ENCODE measurements at places on chromosomes 16 and 17.

DNA sequence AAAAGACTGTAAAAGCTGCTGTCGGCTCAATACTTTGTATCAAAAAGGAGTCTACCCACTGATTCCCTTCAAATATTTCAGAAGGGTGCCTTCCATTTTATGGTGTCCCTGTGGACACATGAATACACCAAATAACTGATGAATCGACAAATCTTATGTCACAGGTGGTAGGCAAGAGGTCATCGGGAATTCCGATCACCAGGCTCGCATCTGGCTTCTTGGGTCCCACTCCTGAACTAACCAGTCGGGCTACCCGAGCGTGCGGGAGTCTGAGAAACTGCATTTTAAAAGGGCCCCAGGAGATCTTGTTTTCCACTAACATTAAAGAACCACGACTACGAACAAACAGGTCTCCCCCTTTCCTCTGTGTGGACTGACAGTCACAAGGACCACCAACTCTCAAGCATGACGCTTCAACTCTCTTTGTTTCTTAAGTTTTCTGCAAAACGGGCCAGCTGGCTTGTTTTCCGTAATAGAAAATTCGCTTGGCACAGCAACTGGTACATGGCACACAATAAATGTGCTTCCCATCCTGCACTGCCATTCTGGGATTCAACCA lies 873 bp downstream of the PSME3IP1 start:
- DNase-seq: no peak

GRCh38 chr17:78237401-78238012 lies 6.1 kb downstream of the TMEM235 start:
- DNase-seq: no peak

GRCh38 chr16:79370736-79371135 lies 229.8 kb downstream of the MAF start:
- DNase-seq: no peak

DNA sequence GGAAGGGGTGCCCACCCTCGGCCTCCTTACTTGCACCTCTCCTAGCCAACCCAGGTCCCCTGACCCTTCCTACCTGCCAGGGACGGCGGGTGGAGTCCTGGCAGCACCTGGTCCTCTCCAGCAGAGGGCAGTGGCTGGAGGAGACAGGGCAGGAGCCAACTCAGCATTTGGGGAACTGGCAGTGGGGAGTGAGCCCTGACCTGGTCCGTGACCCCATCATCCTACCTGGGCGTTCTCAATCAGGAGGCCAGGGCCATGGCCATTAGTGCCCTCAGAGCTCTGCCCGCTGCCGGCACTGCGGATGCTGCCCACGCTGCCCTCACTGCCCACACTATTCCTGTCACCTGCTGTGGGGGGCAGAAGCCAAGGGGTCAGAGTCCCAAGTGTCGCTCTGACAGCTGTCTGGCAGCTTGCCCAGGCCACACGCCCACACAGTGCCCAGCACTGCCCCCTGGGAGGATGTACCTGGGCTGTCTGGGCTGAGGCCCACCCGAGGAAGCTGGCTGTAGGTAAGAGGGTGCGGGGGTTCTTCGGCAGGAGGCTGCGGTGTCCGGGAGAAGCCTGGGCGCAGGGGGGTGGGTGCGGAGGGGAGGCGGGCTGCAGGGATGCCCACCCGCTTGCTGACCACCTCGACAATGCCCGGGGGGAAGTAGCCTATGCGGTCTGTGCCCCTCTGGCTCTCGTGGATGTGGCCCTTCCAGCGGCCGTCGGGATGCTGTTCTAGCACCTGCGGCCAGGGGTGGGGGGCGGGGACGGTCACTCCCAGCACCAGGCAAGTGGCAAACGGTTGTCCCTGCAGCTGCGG lies 10.8 kb downstream of the CASKIN2 start:
- DNase-seq: peak; percentile 31

GRCh38 chr17:78624324-78625151 lies 47.3 kb upstream of the DNAH17 start:
- no peak for DNase-seq

- no peak for DNase-seq
Observed at GRCh38 chr16:75701361-75701760, at the start of gene DUXB. DUXB (minus strand) TSS chr16:75701461; CDS start chr16:75701418, 43 bp downstream.

DNA sequence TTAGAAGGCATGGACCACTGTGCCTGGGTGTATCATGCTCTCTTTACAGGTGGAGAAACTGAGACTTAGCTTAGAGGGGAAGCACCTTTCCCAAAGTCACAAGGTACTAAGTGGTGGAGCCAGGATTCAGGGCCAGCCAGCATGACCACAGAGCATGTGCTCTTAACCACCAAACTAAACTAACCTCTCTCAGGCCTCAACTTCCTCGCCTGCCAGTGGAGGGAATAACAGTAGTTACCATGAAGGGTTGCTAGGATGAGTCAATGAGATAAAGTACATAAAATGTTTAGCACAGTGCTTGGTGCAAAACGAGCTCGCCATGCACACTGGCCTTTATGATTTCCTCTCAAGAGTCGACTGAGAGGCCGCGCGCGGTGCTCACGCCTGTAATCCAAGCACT lies 6.4 kb upstream of the MYO1C start:
- no peak for DNase-seq

DNA sequence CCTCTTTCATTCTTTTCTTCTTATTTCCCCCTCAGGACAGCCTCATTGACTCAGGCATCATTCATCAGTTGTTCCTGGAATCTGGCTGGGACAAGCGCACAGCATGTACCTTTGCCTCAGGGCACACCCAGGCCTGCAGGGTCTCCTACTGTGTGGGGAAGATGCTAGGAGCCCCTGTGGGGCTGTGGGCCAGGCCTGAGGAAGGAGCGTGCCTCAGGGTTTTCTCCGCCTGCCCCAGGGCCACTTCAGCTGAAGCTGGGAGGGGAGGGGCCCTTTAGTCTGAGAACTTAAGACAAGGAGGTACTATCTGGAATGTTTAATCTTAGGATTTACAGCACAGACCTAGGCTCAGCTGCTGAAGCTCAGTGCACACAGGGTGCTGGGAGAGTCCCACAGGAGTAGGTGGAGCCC lies 7.9 kb downstream of the ELMO3 start:
- DNase-seq: no peak

DNA sequence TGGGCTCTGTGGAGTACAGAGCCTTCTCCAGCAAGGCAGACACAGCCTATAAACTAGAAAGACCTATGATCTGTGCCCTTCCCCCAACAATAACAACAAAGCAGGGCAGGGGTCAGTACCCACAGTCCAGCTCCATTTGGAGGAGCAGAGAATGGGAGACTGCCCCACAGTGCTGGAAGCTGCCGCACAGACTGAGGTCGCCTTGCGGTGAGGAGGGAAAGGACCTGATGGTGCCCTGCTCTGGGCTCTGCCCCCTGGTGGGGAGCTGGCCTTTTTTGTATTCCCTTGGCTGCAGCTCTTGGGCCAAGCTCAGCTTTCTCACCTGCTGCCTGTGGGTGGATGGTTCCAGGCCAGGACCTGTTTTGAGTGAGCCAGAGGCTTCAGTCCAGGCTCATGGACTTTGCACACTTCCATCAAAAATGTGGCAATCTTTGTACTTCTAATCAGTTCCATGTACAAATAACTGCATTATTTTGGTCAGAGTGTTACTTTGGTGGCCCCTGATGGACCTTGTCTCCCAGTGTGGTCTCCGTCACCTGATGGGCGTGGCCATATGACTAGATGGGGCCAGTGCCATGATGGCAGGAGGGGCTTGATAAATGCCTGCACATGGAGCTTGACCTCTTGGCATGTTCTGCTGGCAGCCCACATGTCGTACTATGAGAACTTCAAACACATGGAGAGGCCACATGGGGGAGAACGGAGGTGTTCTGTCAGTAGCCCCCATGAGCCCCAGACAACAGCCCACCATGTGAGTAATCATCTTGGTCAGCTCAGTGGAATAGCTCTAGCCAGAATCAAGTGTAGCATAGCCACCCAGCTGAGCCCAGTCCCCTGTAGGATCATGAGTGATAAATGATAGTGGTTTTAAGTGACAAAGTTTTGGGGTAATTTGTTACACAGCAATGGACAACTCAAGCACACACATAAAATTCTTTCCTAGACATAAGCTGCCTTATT lies 24.2 kb downstream of the B9D1 start:
- DNase-seq: peak; percentile 60

DNA sequence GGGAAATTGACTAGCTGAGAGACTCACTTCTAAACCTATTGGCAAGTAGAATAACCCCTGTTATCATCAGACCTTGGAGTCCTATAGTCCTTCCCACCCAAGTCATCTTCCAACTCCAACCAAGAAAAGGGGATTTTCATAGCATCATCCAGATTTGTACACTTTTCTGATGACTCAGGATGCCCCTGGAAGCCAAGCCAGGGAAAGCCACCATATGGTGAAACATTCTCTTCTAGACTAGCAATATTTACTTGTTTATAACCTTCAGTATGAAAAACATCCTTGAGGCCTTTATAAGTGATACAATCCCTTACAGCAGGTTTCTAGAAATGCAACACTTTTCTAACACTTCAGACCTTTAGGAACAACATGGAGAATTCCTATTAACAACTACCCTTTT lies 618.8 kb upstream of the CDH11 start:
- no peak for DNase-seq

DNA sequence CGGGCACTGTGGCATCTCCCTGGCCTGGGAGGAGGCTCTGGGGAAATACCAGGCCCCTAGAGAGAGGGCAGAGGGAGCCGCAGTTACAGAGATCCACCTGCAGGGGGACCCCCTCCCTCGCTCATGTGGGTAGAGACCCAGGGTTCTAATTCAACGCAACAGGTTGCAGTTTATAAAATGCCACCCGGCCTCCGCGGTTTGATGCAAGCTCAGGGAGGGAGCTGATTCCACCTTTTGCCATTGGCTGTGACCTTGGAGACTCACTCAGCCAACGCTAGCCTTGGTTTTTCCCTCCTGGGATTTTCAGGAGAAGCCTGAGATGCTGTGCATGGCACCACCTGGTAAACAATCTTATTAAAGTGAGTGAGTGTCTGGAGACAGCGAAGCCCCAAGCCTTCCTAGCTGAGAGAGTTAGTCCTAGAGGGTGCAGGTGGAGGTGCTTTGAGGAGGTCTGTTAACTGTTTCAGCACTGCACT lies 12.1 kb downstream of the TTLL6 start:
- DNase-seq: peak; percentile 66

DNA sequence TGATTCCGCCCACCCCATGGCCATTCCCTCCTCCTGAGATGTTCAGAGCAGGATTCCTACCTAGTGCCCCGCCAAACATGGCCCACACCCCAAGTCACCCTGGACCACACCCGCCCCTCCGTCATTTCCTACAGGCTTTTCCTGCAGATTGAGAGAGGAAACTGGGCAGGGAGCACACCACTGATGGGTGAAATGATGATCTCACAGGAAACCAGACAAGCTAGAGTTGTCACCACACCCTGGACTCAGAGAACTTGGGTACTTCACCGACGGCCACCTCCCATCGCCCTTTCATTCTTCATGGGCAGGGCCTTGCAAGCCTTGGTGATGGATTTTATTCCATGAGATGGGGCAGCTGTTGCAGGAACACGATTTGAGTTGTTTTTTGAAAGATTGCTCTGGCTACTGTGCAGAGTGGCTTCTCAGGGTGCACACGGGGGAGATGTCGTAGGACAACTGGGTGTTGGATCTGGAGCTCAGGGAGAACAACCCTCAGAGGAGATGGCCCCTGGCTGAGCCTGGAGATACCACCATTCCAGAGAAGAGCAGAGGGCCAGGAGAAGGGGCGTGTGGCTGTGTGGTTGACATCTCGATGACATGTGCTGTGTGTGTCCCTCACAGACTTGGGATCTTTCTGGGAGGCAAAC lies 7.4 kb upstream of the B9D1 start:
- DNase-seq: no peak

DNA sequence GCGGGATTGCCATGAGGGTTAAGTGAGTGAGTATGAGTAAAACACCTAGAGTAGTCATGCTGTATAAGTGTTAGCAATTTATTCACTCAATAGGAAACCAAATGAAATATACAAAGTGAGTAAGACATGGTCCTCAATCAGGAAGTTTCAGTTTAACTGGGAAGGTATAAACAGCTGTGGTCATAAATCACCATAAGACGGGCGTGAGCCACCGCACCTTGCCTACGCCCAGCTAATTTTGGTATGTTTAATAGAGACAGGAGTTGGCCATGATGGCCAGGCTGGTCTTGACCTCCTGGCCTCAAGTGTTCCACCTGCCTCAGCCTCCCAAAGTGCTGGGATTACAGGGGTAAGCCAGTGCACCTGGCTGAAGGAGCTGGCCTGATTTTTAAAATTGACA lies 27.0 kb downstream of the RNF135 start:
- DNase-seq: no peak

DNA sequence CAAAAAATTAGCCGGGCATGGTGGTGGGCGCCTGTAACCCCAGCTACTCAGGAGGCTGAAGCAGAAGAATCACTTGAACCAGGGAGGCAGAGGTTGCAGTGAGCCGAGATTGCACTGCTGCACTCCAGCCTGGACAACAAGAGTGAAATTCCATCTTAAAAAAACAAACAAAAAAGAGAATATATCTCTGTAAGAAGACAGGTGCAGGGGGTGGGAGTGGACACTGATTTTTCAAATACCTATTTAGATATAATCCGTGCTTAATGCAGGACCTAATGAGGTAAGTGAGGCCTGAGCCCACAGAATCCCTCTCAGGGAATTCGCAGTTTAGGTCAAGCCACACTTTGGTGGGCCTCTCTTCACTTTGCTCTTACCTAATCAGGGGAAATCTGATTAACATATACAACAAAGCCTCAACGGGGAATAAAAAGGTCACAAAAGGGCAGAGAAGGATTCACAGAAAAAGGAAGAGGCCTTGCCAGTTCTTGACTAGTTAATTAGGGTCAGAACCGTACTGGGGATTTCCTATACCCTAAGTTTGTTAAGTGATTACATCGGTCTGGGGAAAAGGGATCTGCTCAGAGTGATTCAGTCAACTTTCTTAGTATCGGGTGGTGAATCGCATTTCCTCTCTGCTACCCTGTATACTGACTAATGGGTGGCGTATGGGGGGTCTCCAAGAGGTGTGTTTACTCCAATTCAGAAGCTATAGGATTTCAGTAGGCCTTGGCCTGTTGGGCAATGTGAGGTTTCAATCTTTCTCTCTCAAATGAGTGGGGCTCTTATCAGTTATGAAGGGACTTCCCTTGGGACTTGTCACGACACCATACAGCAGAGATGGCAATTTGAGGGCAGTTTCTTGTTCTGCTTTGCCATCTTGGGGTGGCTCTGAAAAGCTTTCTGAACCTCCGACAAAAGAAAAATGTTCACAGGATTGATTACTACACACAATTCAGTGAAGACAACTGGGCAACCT lies 1.9 kb upstream of the NFAT5 start:
- peak; percentile 81 for DNase-seq

- DNase-seq: peak; percentile 69
Observed at GRCh38 chr17:44350733-44351226, 5.7 kb downstream of the GRN start.

DNA sequence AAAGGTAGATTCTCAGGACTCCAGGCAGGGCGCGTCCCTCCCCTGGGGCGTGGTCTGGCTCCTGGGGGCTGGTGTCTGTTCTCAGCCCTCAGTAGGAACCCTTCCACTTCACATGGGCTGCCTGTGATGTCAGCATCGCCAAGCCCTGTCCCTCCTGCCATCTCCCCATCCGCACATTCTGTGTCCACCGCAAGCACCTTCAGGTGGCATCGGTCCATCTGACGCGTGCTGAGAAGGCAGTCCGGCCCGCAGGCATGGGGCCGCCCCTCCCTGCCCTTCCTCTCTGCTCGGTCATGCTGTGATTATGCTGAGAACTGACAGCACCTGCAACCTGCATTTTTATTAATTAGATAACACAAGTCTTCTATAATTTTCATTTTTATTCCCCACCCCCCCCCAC lies 12.7 kb upstream of the DNAH17 start:
- DNase-seq: no peak

- DNase-seq: no peak
Observed at GRCh38 chr16:81485824-81486539, 41.4 kb downstream of the CMIP start.
